ENCODE measurements at places on chromosomes 11 and 22. TPM values are rescaled to one million over a fixed set of nuclear protein-coding genes. Genes with fewer than 3 reads are reported as not detected.

DNA sequence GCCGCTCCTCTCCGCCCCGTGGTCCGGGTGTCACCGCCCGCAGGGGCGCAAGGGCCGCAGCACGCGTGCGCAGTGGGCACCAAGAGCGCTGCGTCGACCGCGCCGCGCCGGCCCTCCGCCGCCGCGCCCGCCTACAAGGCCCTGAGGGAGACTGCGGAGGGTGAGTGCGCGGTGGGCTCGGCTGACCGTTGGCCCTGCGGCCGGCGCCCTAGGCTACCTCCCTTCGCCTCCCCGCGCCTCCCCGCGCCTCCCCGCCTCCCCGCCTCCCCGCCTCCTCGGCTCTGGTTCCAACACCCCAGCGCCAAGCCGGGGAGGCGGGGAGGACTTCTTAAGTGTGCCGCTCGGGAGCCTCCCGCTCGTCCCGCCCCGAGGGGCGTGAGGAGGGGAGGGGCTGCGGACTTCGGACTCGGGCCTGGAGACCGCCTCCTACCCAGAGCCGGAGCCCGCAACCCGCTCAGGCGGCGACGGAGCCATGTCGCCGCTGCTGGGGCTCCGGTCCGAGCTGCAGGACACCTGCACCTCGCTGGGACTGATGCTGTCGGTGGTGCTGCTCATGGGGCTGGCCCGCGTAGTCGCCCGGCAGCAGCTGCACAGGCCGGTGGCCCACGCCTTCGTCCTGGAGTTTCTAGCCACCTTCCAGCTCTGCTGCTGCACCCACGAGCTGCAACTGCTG, at the start of gene AQP11:
AQP11 (plus strand) TSS at position 433 of the 673 bp plus-strand sequence; CDS start at position 473, 40 bp downstream.
- DNase-seq, result peak; percentile 62

GRCh38 chr11:95372097-95372656, 141.2 kb upstream of the SESN3 start:
- no peak for DNase-seq

DNA sequence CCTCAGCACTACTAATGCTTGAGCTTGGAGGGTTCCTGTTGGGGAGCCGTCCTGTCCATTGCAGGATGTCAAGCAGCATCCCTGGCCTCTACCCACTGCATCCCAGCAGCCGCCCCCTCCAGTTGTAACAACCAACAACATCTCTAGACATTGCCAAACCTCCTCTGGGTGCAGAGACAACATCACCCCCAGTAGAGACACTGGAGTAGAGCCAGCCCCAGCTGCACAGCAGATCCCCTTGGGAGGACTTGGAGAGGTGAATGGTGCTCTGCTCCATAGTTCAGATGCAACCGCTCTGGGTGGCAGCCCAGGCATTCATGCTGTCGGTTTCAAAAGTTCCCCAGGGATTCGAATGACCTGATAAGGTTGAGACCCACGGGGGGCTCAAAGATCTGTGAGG, 259.0 kb downstream of the MN1 start:
- no peak for DNase-seq

Gene LRRC10B
- polyA plus RNA-seq, result 2.7 TPM

Gene JAM3
- 61.1 TPM for polyA plus RNA-seq

GRCh38 chr11:128156486-128156885, 430.9 kb downstream of the ETS1 start:
- DNase-seq, result no peak

Gene RRP7A
- polyA plus RNA-seq, result 22.4 TPM

Gene HORMAD2
- 0.04 TPM for polyA plus RNA-seq

DNA sequence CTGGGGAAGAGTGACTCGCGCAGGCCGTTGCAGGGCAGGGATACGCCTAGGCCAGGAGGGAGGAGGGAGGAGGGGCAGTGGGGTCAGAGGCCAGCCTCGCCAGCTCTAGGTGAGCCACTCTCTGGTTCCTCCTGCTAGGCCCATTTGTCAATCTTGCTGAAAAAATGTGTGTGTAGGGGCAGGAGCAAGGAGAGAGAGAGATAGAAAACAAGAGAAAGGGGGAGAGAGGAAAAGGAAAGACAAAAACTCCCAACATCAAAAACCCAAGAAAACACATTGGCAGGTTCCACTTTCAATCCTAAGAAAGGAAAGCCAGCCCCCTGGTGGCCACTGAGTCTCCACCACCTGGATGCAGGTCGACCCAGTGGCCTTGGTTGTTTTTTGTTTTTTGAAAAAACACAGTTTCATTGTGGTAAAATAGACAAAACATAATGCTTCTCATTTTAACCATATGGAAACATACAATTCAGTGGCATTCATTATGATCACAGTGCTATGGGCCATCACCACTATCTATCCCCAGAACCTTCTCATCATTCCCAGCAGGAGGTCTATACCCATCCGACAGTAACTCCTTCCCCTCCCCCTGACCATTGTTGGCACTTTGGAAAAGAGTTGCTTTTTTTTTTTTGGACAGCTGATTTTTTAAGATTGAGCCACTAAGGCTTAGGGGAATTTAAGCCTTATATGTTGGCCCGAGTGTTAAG, 10.9 kb downstream of the OMP start:
- DNase-seq, result no peak

Gene NCR3LG1
- polyA plus RNA-seq, result 0.76 TPM

DNA sequence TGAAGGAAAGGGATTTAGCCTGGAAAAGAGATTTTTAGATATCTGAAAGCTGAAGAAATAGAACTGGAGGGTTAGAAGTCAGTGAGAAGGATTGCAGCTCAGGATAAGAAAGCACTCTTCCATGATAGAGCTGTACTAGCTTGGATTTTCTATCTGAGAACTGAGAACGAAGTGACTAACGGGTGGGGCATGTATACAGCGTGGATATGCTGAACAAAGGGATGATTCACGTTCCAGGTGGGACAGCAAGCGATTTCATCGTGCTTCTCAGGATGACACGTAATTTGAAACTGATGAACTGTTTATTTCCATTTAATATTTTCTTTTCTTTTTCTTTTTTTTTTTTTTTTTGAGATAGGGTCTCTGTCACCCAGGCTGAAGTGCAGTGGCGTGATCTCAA, 53.0 kb downstream of the GRAMD1B start:
- DNase-seq, result no peak

GRCh38 chr11:81237139-81237538, 1496.5 kb downstream of the FAM181B start:
- DNase-seq, result peak; percentile 18

GRCh38 chr11:38593649-38594048, 1995.6 kb upstream of the RAG2 start:
- no peak for DNase-seq

- no peak for DNase-seq
Measured at GRCh38 chr11:132728026-132728425, 804.3 kb downstream of the OPCML start.

- DNase-seq, result no peak
Measured at GRCh38 chr22:44845796-44846720, 93.7 kb downstream of the ARHGAP8 start.

Gene OPCML
- 0.06 TPM for polyA plus RNA-seq

Gene PRODH
- polyA plus RNA-seq, result 7.5 TPM

GRCh38 chr11:112523031-112523430, 262.4 kb upstream of the PLET1 start:
- no peak for DNase-seq

Gene RAB39A
- polyA plus RNA-seq, result 0.27 TPM

DNA sequence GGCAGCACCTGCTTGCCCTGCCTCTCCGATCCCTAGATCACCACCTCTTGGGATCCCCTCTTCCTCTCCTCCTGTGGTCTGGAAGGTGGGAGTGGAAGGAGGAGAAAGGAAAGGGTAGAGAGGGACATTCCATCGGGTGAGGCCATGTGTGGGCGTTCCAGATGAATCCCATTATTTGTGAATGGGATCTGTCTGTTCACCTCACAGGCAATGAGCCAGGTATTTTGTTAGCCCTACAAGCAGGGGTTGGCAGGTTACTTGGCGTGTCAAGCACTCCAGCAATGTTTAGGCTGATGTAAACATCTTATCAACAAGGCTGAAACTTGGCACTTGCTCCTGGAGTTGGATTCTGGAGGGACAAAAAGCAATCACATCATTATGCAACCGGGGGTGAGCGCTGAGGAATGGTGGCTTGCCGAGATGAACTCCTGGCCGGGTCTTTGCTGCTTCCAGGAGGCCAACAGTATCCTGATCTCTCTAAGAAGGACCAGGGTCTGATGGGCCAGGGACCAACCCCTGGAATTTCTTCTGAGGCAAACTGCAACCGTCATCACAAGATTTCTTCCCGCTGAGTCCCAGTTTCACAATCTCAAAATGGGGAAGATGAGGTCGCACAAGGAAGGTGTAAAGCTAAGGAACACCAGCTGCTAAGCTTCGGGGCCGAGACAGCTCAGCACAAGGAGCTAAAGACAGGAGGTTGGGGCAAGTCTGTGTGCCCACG, 7.8 kb downstream of the ADAMTS8 start:
- no peak for DNase-seq

Gene PRR5L
- polyA plus RNA-seq, result 3.6 TPM

Gene DDX25
- 0.19 TPM for polyA plus RNA-seq
